ENCODE measurements at places on chromosomes 5 and 9. TPM values are rescaled to one million over a fixed set of nuclear protein-coding genes. Genes with fewer than 3 reads are reported as not detected.
A peak's percentile ranks its signal among the peaks of the same experiment; 100 is the strongest.

The STING1 gene
- total RNA-seq, result 10.4 TPM

The TEX10 gene
- total RNA-seq, result 38.3 TPM

The IL31RA gene
- 0.68 TPM for total RNA-seq

The PCDHGA11 gene
- total RNA-seq, result 7.0 TPM

The CAPSL gene
- total RNA-seq, result not detected

The RLN2 gene
- 0.29 TPM for total RNA-seq

The SVEP1 gene
- total RNA-seq, result 17.2 TPM

The SPAAR gene
- total RNA-seq, result not detected

The SDHA gene
- 95.6 TPM for total RNA-seq

The KLF9 gene
- 18.1 TPM for total RNA-seq

The FAM153A gene
- not detected for total RNA-seq

- no peak for DNase-seq
Observed at GRCh38 chr5:66012271-66012670, 85.9 kb downstream of the ERBIN start.

- peak; percentile 73 for DNase-seq
Observed at GRCh38 chr9:98263482-98264357, 8.3 kb upstream of the TBC1D2 start.

DNA sequence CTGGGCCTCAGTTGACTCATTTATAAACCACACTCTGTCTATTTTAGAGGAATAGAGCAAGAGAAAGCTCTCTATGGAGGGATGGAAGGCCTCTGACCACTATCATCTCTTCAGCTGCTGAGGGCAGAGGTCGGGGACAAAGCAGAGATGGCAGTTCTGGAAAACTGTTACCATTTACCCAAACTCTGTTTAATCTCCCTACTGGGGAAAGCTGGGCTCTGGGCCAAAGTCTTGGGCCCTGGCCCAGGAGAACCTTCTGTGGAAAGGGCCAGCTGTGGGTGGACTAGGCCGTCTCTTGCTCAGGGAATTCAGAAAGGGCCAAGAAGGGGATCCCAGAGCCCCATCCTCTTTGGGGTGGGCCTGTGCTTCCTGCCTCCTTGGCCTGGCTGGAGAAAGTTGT, 100.0 kb downstream of the PSD2 start:
- no peak for DNase-seq

GRCh38 chr5:52457810-52458209, 329.9 kb upstream of the ITGA1 start:
- no peak for DNase-seq

- DNase-seq, result peak; percentile 41
Observed at GRCh38 chr9:82273121-82273520, 284.5 kb downstream of the SPATA31D1 start.

- DNase-seq, result no peak
Observed at GRCh38 chr5:151480384-151481293, 33.2 kb downstream of the SLC36A1 start.

DNA sequence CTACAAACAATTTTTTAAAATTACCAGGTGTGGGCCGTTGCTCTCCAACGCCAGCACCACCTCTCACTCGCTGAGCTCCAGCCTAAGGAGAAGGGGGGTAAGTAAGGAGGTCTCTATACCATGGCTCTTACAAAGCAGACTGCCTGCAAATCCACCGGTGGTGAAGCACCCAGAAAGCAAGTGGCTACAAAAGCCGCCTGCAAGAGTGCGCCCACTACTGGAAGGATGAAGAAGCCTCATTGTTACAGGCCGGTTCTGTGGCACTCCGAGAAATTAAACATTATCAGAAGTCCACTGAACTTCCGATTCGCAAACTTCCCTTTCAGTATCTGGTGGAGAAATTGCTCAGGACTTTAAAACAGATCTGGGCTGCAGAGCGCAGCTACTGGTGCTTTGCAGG, 46.0 kb downstream of the CDO1 start:
- no peak for DNase-seq

DNA sequence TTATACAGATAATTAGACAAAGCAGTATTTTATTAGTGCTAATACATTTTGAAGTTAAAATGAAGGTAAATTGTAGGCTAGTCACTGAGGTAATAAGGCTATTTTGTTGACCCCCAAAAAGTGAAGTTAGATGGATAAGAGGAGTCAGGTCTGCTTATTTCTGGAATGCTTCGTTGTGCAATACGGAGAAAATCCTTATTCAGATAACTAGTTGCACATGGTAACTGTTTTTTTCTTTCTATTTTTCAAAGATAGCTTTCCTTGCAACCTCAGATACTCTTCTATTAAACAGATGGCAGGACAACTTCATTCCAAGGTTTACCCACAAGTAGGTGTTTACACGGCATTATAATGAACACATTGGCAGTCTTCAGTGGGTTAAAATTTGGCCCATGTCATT, 101.1 kb downstream of the TMEM174 start:
- no peak for DNase-seq

DNA sequence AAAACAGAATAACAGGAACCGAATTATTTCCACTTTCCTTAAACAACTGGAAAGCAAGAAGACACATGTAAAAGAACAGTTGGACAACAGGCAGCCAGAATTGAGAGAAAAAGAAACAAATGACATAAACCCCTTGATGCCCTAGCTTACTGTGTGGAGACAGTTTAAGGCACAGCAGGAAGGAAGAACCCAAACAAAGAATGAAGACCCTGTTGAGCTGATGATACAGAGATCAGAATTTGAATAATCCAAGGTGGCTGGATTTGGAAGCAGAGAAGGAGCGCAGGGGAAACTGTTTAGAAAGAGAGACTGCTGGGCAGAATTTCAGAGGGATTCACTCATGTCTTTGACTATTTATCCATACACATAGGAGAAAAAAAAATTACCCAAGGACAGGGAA, 316.3 kb upstream of the POU5F2 start:
- DNase-seq, result no peak

- no peak for DNase-seq
Observed at GRCh38 chr9:123265833-123266232, 2.6 kb downstream of the STRBP start.

DNA sequence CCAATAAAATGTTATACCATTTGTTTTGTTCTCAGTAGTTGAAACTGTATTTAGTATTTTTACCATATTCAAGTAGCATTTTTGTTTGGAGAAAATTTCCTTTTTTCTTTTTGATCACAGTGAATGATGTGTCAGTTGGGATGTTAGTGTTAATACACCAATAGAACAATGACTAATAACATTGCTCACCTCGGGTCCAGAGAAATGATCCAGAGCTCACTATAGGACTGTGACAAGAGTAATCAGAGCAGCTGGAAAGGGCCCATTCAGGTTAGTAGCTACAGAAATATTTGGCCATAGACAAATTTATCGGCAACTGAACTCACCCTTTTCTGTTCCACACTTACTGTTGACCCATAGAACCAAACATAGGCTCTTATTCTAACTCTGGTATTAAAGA, 989.2 kb downstream of the TLE4 start:
- no peak for DNase-seq

DNA sequence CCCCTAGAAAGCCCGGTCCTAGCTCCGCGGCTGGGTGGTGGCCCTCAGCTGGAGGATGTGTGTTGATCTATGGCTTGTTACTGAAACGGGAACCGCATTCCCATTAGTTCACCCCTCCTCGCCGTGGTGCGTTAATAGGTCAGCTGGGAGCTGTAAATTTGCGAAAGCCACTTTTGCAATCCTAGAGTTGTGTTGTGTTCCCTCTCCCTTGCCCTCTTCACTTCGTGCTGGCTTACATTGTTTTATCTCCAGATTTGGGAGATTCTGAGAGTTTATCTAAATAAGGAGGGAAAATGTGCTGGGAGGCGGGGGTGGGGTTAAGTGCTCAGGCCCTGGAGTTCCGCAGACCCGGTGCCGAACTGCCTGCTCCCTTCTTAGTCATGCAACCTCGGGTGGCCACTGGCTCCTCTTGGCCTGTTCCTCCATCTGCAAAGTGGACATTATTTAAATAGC, 62.8 kb downstream of the HMCN2 start:
- peak; percentile 32 for DNase-seq

- no peak for DNase-seq
Observed at GRCh38 chr5:1797103-1797800, 2.4 kb downstream of the MRPL36 start.

DNA sequence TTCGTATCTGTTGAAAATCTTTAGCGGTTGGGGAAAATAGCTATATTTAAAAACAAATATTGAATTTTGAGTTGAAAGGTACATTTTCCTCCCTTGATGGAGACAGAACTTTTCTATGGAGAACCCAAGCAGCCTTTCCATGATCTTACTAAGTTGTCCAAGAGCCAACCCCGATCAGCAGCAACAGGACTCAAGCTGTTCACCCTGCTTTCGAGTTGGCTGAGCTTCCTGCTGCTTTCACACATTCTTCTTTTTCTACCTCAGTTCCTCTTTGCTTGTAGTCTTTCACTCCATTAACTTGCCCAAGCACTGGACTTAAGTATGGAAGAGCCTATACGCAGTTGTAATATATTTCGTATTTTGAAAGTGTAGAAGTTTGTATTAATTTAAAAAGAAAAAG, 59.4 kb downstream of the IL6ST start:
- DNase-seq, result no peak

- peak; percentile 74 for DNase-seq
Observed at GRCh38 chr9:95857124-95857523, 18.4 kb upstream of the ERCC6L2 start.
